Lower lobe of right lung (tissue), 2 donors: ENCODE measurements at places on chromosomes 3 and 15.

DNA sequence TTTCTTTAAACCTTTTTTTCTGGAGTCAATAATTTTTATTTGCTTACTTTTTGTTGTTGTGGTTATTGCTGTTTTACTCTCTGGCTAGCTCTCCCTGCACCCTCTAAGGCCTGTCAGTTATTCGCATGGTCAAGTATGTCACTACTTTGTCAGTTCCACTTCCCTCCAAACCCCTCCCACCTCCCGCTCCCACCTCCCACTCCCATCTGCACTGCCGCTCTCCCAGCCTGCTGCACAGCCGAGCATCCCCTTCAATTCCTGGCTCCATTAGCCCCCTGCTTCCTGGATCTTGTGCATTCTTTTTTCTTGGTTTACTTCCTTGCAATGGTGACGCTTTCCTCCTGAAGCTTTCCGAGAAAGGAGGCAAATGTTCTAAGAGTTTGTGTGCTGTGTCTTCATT, 218.0 kb downstream of the XXYLT1 start:
- H3K36me3 ChIP-seq, result no peaks in the 10 kb centered on the region
- H3K27ac ChIP-seq, result no peak overlapping the region
- no peak for DNase-seq
- no peak overlapping the region for H3K4me3 ChIP-seq
- no peaks in the 10 kb centered on the region for H3K4me1 ChIP-seq

GRCh38 chr3:12438318-12438717, 46.0 kb upstream of the TSEN2 start:
- DNase-seq, result no peak
- H3K27me3 ChIP-seq, result peaks cover 4% of the 10 kb centered on the region
- H3K4me3 ChIP-seq, result no peak overlapping the region
- H3K36me3 ChIP-seq, result no peaks in the 10 kb centered on the region

DNA sequence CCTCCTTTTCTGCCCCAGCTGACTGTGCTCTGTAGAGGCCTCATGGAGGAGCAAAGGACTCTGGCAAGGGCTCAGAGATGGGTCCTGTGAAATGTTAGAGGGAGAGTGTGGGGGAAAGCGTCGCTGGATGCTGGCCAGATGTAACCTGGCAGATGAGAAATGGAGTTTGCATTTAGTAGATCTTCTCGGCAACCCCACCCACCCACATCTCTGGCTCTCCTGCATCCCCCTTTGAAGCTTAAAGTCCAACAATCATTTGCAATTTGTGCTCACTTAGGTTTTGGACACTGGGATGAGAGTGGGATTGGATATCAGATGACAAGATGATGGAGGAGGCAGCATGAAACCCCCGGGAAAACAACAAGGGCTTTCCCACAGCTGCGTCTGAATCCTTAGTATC, 523.6 kb upstream of the MCTP2 start:
- no peaks in the 10 kb centered on the region for H3K36me3 ChIP-seq
- no peak overlapping the region for H3K27ac ChIP-seq
- no peaks in the 10 kb centered on the region for H3K27me3 ChIP-seq
- DNase-seq, result no peak
- no peaks in the 10 kb centered on the region for H3K4me1 ChIP-seq

DNA sequence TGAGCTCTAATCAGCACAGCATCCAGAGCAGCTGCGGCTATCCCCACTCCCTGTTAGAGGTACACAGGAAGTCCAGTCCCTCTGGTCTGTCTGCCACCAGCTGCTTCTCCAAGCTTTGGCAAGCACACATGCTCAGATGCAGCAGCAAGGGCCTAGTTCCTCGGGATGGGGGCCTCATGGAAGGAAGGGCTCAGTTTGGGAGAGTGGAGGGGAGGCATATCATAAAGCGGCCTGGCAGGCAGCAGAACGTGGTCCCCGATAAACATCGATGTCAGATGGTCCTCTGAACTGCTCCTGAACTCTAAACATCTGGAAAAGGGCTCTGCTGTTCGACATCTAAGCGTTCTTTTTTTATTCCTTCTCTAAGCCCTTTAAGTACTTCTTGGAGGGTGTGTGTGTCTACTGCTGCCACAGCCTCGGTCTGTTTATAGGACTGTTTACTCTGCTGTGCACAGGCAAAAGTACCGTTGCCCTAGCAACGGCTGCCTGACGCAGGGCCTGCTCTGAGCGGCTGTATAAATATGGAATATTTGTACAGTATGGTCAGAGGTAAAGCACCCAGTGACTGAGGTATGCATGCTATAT, 74.6 kb downstream of the PRICKLE2 start:
- peaks cover 55% of the 10 kb centered on the region for H3K36me3 ChIP-seq
- peak; percentile 86 for DNase-seq
- H3K4me1 ChIP-seq, result peaks cover 18% of the 10 kb centered on the region
- no peak overlapping the region for H3K4me3 ChIP-seq
- H3K27ac ChIP-seq, result peak overlapping the region; percentile 78
- no peaks in the 10 kb centered on the region for H3K27me3 ChIP-seq

DNA sequence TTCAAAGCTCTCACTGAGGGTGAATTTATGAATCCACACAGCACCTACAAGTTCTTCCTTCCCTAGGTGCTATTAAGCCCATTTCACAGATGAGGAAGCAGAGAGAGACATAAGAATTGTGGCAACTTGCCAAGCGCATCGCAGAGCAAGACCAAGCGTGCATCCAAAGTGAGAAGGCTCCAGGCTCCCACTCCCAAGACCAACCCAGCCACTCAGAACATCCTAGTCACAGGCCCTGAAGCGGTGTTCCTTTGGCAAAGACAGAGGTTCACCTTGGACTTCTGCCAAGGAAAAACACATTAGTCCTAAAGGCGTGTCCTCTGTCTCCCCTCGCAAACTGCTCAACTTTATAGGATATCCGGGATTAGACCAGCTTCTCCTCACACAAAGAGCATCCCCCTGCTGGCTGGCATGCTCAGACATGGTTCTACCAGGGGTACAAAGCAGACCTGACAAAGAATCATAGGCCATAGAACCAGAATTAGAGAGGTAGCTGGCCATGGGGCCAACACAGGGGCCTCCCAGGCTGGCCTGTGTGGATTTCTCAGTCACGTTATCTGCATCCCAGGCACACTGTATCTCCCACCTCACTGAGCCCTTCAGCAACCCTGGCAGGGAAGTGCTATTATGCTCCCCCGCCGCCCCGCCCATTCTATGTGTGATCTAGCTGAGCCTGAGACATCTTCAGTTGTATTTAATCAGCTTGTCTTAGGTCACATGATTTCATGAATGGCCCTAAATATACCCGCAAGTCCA, 160.2 kb downstream of the FOXP1 start:
- peaks cover 21% of the 10 kb centered on the region for H3K4me1 ChIP-seq
- no peak overlapping the region for H3K4me3 ChIP-seq
- H3K27ac ChIP-seq, result no peak overlapping the region
- no peak for DNase-seq

GRCh38 chr3:67083277-67083676, 85.2 kb downstream of the KBTBD8 start:
- H3K27me3 ChIP-seq, result no peaks in the 10 kb centered on the region
- no peak overlapping the region for H3K4me3 ChIP-seq
- no peak for DNase-seq
- no peaks in the 10 kb centered on the region for H3K4me1 ChIP-seq
- no peak overlapping the region for H3K27ac ChIP-seq

- H3K27ac ChIP-seq, result no peak overlapping the region
- no peak for DNase-seq
- no peaks in the 10 kb centered on the region for H3K36me3 ChIP-seq
- no peak overlapping the region for H3K4me3 ChIP-seq
- no peaks in the 10 kb centered on the region for H3K4me1 ChIP-seq
These were observed 31.5 kb upstream of the KY start for GRCh38 chr3:134682196-134682880.

GRCh38 chr3:65953301-65953812, 85.4 kb downstream of the MAGI1 start:
- no peaks in the 10 kb centered on the region for H3K27me3 ChIP-seq
- peak overlapping the region; percentile 83 for H3K27ac ChIP-seq
- peak; percentile 86 for DNase-seq

- DNase-seq, result peak; percentile 88
- no peaks in the 10 kb centered on the region for H3K36me3 ChIP-seq
- peak overlapping the region; percentile 17 for H3K4me3 ChIP-seq
- H3K27me3 ChIP-seq, result no peaks in the 10 kb centered on the region
These were observed 76.0 kb downstream of the HMG20A start for GRCh38 chr15:77496715-77497109.

DNA sequence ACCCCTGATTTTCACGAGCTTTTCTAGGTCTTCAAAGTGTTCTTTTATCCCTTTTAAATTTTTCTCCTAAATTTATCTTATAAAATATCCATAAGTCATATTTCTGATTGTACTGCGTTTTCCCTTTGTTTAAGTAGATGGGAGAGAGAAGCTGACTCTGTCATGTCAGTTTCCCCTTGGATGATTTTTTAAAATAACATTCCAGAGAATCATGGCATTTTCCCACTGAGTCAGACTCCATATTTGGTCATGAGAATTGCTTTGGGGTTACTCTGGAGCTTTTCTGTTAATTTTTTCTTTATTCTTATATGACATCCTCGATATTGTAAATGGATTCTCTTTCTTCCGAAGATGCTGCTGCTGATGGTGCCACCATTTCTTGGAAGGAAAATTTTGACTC, 28.6 kb upstream of the UMPS start:
- H3K4me3 ChIP-seq, result no peak overlapping the region
- H3K36me3 ChIP-seq, result no peaks in the 10 kb centered on the region
- H3K27ac ChIP-seq, result no peak overlapping the region
- no peaks in the 10 kb centered on the region for H3K27me3 ChIP-seq

DNA sequence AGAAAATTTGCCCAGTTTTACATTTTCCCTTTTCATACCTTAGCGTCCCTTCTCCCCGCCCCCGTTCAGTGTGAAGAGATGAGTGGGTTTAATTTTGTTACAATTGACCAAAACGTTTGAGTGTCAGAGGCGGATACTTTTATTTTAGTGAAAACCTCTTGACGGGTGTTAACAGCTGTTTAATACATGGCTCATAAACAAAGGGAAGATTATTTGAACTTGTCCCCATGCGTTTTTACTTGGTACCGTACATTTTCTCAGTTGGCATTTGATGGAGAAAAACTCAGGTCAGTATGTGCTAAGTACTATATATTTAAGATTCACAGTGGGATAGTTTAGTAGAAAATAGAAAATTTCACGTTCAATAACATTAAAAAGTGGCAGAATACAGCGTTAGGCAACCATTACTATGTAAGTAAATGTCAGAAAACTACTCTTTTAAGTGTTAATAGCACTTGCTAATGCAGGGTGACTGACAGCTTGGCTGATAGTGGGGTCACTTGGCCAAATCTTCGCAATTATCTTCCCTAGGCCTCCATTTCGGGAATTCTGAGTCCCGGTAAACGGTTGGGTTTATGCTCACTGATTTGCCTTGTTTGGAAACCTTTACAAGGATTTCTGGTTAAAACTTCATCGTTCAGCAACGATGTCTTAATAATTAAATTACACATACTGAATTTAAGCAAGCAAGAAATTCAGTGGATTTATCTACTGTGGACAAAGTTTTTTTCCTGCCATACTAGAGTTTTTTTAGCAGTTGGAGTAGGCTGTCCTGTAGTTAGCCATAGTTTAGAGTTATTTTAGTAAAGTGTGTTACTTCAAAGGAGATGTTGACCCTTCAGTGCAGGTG, 4.8 kb downstream of the CHD2 start:
- no peaks in the 10 kb centered on the region for H3K36me3 ChIP-seq
- no peaks in the 10 kb centered on the region for H3K27me3 ChIP-seq
- peaks cover 65% of the 10 kb centered on the region for H3K4me1 ChIP-seq
- H3K27ac ChIP-seq, result peak overlapping the region; percentile 96
- no peak for DNase-seq

DNA sequence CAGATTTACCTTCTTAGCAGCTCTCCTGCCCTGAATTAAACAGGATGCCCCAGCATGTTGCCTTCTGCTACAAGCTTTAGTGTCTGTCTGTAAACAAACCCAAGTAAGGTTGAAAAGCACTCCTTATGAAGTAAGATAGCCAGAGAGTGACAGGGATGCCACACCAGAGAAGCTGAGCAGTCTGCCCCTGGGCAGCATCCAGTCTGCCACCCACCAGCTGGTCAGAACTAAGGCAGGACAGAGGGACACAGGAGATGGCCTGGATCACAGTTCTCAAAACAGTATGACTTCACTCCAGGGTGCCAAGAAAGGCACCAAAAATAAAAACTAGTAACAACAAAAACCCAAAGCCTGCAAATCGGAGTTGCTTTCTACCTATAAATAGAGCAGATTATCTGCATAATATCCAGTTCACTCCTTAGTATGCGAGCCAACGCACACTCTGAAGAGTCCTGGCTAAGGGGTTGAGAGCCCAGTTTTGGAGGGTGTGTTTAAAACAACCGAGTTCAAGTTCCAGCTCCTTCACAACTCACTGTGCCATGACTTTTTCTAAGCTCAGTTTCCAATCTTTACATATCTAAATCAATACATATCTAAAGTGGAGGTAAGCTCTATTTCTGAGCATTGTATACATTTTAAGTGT, 198.9 kb downstream of the KCNMB2 start:
- no peak for DNase-seq
- no peaks in the 10 kb centered on the region for H3K36me3 ChIP-seq
- H3K27me3 ChIP-seq, result no peaks in the 10 kb centered on the region
- no peak overlapping the region for H3K27ac ChIP-seq

GRCh38 chr15:89749951-89750559, 994 bp downstream of the MESP1 start:
- H3K27me3 ChIP-seq, result peaks cover 23% of the 10 kb centered on the region
- no peaks in the 10 kb centered on the region for H3K36me3 ChIP-seq
- DNase-seq, result no peak
- H3K4me1 ChIP-seq, result peaks cover 16% of the 10 kb centered on the region
- H3K27ac ChIP-seq, result peak overlapping the region; percentile 54

GRCh38 chr3:119589102-119589773, 8.4 kb upstream of the PLA1A start:
- peaks cover 17% of the 10 kb centered on the region for H3K4me1 ChIP-seq
- H3K27ac ChIP-seq, result no peak overlapping the region
- no peak for DNase-seq
- no peaks in the 10 kb centered on the region for H3K27me3 ChIP-seq

DNA sequence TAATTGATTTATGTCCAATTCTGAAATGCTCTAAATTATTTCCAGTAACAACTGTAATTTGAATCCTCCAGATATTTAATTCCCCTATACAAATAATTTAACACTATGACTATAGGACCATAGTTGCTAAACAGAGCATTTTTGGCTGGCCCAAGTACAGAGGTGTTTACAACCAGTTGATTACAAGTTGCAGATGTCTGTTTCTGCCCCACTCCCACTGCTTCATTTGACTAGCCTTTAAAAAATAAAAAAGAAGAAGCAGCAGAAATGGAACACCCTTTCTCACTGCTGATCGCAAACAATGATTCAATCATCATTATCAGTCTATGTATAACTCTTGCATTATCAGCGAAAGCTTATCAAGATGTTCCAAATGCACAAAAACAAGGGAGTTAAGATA, 54.6 kb downstream of the SENP7 start:
- no peak for DNase-seq
- H3K27ac ChIP-seq, result no peak overlapping the region
- no peak overlapping the region for H3K4me3 ChIP-seq

DNA sequence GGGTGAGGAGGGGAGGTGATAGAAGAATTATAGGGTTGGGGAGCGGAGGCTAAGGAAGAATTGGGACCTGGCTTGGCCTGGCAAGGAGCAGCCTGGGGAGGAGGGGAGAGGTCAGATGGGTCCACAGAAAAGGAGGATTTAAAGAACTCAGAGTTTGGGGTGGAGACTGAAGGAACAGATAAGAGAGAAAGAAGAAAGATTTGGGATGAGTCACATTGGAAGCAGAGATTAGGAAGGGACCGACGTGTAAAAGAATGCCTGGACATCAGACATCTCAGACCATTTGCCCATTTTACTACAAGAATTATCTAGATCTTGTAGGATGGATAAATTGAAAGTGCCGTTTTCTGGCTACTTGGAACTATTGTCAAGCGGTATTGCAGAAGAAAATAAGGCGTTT, 10.4 kb downstream of the TCAIM start:
- H3K4me1 ChIP-seq, result peaks cover 14% of the 10 kb centered on the region
- H3K36me3 ChIP-seq, result no peaks in the 10 kb centered on the region
- no peak for DNase-seq
- no peaks in the 10 kb centered on the region for H3K27me3 ChIP-seq
